ENCODE measurements at places on chromosomes 13 and 19.

GRCh38 chr13:30091691-30092090 is 215.7 kb downstream of the KATNAL1 start:
- DNase-seq = no peak

- DNase-seq = no peak
Measured at GRCh38 chr13:93784191-93784590, 557.6 kb downstream of the GPC6 start.

DNA sequence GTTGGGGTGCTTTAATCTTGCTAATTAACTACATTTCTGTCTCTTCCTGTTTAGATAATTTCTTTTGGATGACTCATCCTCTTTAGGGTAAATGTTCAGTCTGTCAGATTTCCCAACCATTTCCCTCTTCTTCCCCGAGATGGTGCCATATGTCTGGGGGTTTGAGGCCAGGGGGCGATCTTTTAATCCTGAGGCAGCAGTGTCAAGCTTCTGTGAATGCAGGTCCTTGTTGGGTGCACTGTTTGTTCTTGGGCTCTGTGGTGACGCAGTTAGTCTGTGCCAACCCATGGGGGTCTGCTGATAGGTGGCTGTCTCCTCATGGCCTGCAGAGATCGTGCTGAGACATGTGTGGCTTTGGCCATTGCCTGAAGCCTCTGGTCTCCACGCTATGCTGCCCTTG is 420.4 kb downstream of the NDFIP2 start:
- no peak for DNase-seq

DNA sequence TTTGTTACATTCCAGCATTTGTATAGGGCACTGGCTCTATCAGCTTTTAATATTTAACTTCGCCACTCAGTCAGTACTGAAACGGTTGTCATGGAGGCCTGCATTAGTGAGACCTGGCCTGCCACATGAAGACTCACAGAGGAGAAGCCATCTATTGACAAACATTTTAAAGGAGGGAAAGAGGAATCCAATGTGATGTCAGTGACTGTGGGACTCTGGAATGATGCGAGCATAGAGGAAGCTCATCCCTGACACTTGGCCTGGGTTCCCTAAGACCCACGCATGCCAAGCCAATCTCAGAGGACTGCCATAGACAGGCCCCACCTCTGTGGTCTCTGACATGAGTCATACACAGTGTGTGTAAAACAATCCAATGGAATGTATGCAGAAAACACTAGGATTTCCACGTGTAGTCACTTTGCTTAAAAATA is 7.9 kb upstream of the DPY19L3 start:
- DNase-seq = no peak

GRCh38 chr13:75417656-75418055 is 64.3 kb downstream of the TBC1D4 start:
- no peak for DNase-seq

DNA sequence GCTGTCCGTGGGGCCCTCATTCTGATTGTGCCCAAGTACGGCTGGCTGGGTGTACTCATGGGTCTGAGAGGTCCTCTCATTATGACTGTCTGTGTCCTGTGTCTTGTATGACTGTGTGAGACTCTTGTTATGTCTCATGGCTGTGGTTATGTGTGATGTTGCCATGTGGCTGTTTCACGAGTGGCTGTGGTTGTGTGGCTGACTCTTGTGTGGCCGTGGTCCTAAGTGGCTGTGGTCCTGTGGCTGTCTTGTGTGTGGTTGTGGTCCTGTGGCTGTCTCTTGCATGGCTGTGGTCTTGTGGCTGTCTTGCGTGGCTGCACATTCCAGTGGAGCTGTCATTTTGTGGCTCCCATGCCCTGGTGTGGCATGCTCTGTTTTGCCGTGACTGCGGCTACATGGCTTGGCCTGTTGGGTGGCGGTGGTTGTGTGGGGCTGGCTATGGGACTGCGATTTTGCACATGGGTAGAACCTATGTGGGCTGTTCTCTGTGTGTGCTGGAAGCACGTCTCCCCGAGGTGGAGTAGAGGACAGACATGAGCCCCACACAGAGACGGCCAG is 2.5 kb downstream of the LYL1 start:
- peak; percentile 39 for DNase-seq

DNA sequence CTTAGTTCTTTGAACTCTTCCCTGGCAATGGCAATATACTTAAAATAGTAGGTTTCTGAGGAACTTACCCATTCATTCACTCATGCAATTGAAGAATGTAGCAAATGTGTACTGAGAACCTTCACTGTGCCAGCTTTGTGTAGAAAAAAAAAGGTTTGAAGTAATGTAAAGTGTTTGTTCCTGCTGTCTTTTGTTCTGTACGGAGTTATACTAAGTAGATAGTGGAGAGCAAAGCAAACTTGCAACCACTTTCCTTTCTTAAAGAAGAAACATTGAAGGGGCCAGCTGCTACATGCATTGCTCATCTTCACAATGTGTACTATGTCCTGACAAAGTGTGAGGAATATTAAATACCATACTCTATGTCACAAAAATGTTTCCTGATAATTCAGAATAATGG is 68.9 kb upstream of the FREM2 start:
- DNase-seq = no peak

DNA sequence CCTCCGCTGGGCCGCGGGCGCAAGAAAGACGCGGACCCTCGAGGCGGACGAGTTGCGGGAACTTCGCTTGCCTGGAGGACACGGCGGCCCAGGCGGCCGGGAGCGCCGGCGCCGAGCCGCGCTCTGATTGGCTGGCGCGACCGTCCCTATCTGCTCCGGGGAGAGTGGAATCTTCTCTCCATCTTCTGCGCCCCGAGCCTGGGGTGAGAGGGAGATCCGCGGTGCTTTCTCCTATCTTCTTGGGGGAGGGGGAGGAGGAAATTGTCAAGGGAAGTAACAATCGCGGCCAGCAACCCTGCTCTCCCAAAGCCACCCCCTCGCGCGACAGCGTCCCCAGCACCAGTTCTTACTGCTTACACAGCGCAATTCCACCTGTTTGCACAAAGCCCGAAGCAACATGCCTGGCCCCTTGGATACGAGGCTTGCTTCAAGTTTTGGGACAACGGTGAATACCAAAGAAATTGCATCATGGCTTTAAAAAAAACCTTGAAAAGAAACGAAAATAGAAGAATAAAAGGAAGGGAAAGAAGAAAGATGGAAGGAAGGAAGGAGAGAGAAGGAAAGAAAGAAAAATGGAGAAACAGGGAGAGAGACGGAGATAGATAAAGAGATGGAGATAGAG is 4.8 kb downstream of the SOX21 start:
- DNase-seq = no peak

- no peak for DNase-seq
Measured at GRCh38 chr19:48010932-48011758, 16.7 kb downstream of the ELSPBP1 start.

GRCh38 chr13:40026174-40026585 is 370.7 kb downstream of the COG6 start:
- peak; percentile 15 for DNase-seq

DNA sequence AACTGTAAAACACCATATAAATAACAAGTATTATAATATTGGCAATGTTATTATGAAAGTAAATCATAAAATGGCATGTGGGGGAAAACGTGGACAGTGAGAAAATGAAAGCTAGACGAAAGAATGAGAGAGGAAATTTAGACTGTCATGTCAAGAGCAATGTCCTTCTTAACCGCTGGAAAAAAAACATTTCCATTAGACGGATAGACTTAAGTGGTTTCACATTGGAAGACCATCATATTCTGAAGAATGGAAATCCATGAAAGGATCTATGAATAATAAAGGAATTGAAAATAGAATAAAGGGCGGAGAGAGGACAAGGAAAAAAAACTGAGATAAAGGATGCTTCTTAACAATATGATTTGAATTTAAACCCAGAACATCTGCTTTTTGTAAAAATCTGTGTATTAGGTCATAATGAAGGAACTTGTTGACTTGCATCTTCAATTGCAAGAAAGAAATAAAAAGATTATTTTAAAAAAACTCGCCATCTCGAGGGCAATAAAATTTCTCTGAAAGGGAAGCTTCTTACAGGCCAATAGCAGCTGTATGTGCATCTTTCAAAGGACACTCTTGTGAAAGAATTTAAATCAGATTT is 90.6 kb downstream of the SPRY2 start:
- DNase-seq = no peak

DNA sequence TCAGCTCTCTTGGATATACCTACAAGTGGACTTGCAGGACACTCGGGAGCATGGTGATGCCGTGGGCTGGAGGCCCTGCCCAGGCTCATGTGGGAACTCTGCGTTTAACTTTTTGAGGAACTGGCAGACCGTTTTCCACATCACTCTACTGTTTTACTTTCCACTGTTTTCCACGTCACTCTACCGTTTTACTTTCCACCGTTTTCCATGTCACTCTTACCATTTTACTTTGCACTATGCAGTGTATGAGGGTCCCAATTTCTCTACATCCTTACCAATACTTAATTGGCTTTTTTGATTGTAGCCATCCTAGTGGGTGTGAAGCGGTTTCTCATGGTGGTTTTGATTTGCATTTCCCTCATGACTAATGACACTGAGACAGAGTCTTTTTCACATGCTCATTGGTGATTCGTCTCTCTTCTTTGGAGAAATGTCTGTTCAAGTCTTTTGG is 40.5 kb downstream of the GATAD2A start:
- no peak for DNase-seq

GRCh38 chr13:88074794-88075510 is 403.8 kb downstream of the SLITRK5 start:
- DNase-seq = no peak

DNA sequence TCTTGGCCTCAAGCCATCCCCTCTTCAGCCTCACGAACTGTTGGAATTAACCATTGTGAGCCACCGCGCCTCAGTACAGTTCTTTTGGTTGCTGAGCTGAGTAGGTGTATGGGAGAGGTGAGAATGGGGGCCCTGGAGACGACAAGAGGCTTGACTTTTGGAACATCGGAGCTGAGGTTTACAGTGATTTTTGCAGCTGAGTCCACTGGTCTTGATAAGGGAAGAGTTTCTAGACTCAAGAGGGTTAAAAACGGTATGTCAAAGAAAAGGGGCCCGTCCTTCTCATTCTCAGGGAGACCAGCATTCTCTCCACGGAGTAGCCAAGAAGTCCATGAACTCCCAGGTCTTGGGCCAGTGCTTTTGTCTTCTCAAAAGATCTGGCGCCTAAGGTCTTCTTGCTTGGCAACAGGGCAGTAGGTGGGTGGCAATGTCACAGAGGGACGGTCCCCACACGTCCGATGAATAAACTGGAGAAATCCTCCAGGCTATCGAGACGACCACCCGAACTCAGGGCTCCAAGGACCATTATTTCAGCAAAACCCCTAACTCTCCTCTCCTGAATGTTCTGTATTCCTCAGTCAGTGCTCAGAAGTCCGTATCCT is 6.4 kb upstream of the QTRT1 start:
- DNase-seq = no peak

- DNase-seq = no peak
Measured at GRCh38 chr13:47337781-47338507, 441.1 kb upstream of the HTR2A start.

- no peak for DNase-seq
Measured at GRCh38 chr19:46975925-46976782, 43.5 kb upstream of the NPAS1 start.

- DNase-seq = no peak
Measured at GRCh38 chr19:55041627-55042343, 3.7 kb upstream of the GP6 start.

- no peak for DNase-seq
Measured at GRCh38 chr13:58004751-58005150, 373.2 kb downstream of the PCDH17 start.

- no peak for DNase-seq
Measured at GRCh38 chr19:38722947-38723605, 21.2 kb downstream of the CAPN12 start.

DNA sequence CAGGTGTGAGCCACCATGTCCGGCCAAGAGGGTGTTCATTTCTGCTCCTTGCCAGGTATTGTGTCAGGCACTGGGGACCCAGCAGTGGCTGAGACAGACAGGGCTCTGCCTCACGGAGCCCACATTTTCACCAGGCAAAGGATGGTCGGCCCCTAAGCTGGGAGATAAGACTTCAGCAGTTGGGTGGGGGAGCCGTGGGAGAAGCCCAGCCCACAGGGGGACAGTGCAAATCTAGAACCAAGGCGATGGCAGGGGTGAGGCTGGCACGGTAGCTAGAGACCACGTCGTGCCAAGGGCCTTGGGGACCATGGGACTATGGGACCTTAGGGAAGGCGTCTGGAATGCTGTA is 8.3 kb downstream of the LSR start:
- no peak for DNase-seq

DNA sequence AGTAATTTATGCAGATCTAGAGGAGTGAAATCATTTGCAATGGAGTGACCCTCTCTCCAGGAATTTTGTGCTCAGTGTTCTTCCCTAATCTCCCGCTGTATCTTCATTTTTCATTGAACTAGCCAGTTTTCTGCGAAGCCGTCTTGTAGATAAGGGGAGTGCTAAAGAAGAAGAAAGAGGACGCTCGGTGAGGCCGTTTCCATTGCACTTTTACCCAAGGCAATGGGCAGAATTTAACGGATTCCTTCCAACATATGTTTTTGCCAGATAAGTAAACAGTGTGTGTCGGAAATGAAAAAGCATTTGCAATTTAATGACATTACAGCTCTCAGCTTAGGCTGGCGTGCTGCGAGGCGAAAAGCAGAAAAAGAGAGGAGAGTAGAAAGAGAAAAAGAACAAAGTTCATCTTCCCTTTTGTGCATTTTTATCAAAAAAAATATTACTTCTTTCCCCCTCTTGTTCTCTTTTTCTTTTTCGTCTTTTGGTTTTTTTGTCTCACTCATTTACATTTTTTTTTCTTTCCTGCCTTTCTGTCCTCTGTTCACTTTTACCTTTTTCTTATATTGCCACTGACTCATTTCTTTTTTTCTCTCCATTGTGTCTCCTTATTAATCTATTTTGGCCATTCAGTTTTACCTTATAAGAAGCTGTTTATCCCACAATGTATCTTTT is 49.9 kb downstream of the SOX21 start:
- no peak for DNase-seq

- DNase-seq = no peak
Measured at GRCh38 chr13:43363156-43363953, 340.0 kb downstream of the DNAJC15 start.

GRCh38 chr19:1395194-1396018 is 5.9 kb downstream of the GAMT start:
- DNase-seq = no peak

GRCh38 chr13:74987124-74987690 is 494.8 kb downstream of the TBC1D4 start:
- DNase-seq = no peak

GRCh38 chr19:18130523-18131242 is 22.3 kb upstream of the PIK3R2 start:
- DNase-seq = no peak

DNA sequence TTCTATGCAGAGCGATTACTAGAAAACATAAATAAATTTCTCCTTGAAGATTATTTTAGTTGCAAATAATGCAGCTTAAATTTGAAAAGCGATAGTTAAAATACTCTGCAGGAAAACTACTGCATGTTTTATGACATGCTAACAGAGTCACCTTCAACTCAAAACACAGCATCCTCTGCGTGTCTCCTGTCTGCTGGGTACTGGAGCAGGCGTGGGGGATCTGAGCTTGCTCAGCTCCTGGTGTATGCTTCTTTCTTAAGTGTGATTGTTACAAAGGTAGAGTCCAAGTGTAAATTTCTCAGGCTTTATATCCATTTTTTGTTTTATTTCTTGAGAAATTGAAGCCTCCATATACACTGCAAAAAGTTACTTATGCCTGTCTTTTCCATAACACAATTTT is 15.3 kb downstream of the SPATA13 start:
- no peak for DNase-seq

GRCh38 chr19:47005873-47006272 is 13.8 kb upstream of the NPAS1 start:
- DNase-seq = no peak

- DNase-seq = no peak
Measured at GRCh38 chr19:48625891-48626327, 6.6 kb downstream of the SPHK2 start.

GRCh38 chr19:6613711-6614110 is 22.8 kb upstream of the CD70 start:
- DNase-seq = no peak
